CD8-positive, alpha-beta memory T cell (primary cell): ENCODE measurements at places on chromosomes 2 and 18. TPM values are rescaled to one million over a fixed set of nuclear protein-coding genes. Genes with fewer than 3 reads are reported as not detected.

DNA sequence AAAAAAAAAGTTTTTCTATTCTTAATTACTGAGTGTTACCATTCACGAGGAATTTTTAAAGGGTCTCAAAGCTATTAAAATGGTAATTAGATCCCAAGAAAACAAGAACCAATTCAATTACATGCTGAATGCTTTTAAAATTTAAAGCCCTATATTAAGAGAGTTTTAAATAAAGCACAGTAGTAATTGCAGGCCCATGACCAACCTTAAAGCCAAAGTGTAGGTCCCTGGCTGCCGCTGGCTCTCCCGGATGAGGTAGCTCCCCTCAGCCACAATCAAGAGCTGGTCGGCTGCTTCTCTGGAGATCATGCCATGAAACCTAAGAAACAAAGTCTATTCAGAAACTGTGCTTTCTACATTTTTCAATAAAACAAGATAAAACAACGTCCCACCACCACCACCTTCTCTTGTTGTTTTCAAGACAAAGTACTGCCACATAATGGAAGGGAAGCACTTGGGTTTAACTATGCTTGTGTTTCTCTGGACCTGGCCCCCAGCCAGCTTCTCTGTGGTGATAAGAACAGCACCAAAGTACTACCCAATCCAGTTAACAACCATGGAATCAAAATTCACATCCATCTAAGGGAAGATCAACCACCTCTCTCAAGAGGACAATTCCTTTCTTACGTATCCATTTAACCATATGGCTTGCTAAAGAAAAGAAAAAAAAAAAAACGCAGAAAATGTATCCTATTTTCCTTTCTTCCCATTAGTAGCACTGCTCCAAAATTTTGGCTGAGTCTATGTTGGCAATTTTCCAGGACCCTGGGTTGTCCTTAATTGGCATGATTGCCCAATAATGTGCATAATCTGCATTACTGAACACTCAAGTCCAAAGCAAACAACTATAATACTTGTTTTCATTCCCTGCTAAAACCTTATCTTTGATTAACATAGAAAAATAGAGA lies 90.1 kb downstream of the CHN1 start:
- no peak for DNase-seq

DNA sequence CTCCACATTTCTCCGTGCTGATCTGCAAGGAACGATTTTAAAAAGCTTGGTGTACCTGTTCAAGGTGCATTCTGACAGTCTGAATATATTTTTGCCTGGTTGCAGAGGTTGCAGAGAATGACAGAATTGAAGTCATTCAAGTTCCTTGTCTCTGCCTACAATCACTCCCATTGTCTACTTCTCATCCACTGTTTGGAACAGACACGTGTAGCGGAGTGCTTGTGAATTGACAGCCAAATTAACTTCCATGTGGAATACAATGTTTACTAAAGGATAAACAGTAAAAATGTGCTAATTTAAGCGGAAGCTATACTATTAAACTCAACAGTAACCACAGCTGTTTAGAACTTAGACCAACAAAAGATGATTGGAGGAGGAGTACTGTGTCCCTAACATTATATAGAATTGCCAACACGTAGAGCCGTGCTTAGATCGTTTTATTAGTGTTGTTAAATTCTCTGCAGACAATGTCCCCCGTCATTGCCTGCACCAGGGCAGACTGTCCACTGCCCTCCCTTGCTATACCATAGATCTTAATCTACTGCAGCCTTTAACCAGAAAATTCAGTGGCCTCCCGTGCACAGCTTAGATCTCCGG lies 87.3 kb upstream of the ZCCHC2 start:
- DNase-seq: no peak

Gene MAB21L4
- total RNA-seq: not detected

Gene KCNK3
- total RNA-seq: not detected

Gene CCL20
- total RNA-seq: 3.5 TPM

Gene SOWAHC
- total RNA-seq: 0.15 TPM
